Bronchial smooth muscle cell (primary cell): ENCODE measurements at places on chromosomes 7 and 10. TPM values are rescaled to one million over a fixed set of nuclear protein-coding genes. Genes with fewer than 3 reads are reported as not detected.

Gene DOCK1
- 97.9 and 121 TPM in 2 replicates for total RNA-seq

Gene GTF2I
- total RNA-seq = 46.9 and 78.3 TPM in 2 replicates

Gene ANKRD1
- 0.16 and 0.43 TPM in 2 replicates for total RNA-seq

Gene SRRM3
- total RNA-seq = 0.79 and 0.94 TPM in 2 replicates

Gene SAP25
- 0.16 TPM in 1 of 2 replicates, not detected in the other for total RNA-seq

Gene GDF10
- total RNA-seq = 7.7 and 152 TPM in 2 replicates

Gene TRDMT1
- total RNA-seq = 3.8 and 5.1 TPM in 2 replicates

Gene ARHGAP22
- total RNA-seq = 34.2 and 46.1 TPM in 2 replicates
